ENCODE measurements at places on chromosomes 5 and 9.

- DNase-seq: no peak
Observed at GRCh38 chr9:101727612-101728524, 10.6 kb downstream of the GRIN3A start.

DNA sequence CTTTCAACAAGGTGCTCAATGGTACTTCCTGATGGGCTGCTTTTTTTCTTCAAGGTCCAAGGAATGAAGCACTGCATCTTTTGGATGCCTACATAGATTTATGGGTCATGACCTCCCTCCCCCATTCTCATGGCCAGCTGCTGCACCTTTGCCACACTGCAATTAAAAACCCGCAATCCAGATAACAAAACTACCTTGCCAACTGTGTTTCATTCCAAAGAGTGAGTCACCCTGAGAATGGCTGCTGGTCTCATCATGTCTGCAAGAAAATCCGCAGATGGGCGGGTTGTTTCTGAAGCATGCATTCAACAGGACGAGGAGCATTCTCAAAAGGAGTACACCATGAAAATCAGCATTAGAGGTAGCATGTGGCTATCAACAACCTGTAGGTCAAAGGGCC lies 139.8 kb downstream of the ELAVL2 start:
- no peak for DNase-seq

GRCh38 chr5:92884469-92884868 lies 696.5 kb downstream of the NR2F1-AS1 start:
- DNase-seq: no peak

GRCh38 chr5:157659868-157660660 lies 7.8 kb upstream of the SOX30 start:
- DNase-seq: no peak

- no peak for DNase-seq
Observed at GRCh38 chr5:98679963-98680362, 93.5 kb upstream of the RGMB start.
